NCI-H1436 treated with DMSO at 0.1 percent for 48 hours (cell line): ENCODE measurements at places on chromosomes 3 and 15.

DNA sequence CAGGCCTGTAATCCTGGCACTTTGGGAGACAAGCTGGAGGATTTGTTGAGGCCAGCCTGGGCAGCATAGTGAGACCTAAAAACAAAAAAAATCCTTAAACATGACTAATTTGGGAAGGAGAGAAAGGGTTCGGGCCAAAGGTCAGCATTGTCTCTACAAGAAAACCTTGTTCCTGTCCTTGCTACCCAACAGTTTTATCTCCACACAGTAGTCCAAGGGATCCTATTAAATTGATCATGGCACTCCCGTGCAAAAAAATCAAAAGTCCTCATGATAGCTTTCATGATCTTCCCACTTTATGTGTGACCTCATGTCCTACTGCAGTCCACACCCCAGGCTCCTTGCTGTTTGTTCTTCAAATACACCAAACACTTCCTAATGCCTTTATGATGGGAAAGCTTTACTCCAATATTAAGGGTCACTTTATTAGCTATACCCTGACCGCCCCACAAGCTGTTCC, 4.2 kb downstream of the RPL15 start:
- no peak for DNase-seq

- no peak for DNase-seq
These were observed 121.9 kb upstream of the ARHGEF3 start for GRCh38 chr3:56923526-56924224.

DNA sequence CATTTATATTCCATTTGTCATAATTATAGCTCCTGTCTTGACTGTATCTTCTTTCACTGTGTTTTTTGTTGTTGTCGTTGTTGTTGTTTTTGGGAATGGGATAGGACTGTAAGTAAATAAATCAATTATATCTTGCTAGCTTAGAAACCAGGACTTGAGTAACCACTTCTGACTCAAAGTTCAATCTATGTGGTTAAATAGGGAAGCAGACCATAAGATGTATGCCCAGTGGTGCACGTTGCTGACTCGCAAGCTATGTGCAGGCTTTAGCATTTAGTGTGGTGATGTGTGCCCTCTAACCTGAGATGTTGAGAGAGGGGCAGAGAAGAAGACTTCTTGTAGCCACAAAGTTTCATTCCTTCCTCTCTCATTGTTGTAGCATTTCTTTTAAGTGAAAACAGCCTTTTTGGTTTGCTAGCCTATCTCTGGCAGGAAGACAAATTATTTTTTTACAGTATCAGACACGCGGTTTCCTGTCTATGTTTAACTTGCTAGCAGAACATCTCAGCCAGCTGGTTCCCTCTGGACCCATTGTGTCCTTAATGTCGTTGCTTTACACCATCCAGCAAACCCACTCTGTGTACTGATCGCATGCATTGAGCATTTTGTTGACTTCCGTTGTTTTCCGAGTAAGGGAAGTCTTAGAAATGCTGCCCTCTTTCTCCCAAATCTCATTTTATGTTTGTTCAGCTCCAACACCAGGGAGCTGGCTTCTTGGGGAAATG, 52.1 kb downstream of the TGFBR2 start:
- no peak for DNase-seq

- DNase-seq: no peak
These were observed 41.8 kb downstream of the SERPINI1 start for GRCh38 chr3:167777356-167777755.

GRCh38 chr3:151318313-151318712, 1.7 kb upstream of the GPR87 start:
- DNase-seq: no peak

- no peak for DNase-seq
These were observed 3.5 kb upstream of the TMCC1 start for GRCh38 chr3:129897026-129897425.

GRCh38 chr3:47394140-47394870, 13.5 kb downstream of the PTPN23 start:
- no peak for DNase-seq

- DNase-seq: no peak
These were observed 20.9 kb downstream of the ACAD11 start for GRCh38 chr3:132638706-132639105.

DNA sequence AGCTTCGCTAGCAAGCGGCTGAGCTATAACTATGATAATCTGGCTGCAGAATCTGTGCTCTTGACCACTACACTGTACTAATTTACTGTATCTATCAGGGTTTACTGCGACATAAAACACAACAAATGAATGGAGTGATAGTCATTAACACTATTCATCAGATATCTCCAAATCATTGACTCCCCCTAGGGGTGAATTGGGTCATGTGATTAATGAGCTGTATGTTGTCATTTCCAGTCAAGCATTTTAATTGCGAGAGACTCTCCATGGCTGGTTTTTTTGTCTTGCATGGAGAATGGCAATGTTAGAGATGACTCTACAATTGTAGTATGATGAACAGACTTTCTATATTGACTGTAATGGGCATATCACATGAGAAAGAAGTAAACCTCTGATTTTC, 10.5 kb upstream of the TM4SF18 start:
- no peak for DNase-seq

DNA sequence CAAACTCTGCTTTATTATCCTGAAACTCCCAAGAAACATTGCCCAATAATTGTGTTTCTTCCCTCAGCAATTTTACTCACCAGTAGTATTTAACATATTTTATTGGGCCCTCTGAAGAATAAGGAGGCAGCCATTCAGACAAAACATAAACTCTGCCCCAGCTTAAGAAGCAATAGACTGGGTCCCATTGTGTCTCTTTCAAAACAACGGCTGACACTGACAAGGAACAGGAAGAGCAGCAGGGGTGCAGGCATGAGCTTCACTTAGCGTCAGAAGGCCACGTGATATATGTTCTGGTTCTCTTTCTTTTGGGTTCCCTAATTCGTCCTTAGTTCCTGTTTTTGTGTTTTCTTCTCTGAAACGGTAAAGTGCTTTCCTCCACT, 242.3 kb downstream of the FHIT start:
- no peak for DNase-seq

- no peak for DNase-seq
These were observed 4.0 kb upstream of the SMCO1 start for GRCh38 chr3:196518966-196519717.

DNA sequence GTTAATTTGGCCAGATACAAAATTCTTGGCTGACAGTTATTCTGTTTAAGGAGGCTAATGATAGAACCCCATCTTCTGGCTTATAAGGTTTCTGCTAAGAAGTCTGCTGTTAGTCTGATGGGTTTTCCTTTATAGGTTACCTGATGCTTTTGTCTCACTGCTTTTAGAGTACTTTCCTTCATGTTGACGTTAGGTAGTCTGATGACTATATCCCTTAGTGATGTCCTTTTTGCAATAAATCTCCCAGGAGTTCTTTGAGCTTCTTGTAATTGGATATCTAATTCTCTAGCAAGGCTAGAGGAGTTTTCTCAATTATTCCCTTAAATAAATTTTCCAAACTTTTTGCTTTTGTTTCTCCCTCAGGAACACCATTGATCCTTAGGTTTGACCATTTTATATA, 114.1 kb upstream of the CDIN1 start:
- DNase-seq: no peak
